Heart left ventricle (tissue), 16 donors: ENCODE measurements at places on chromosomes 5 and 9. TPM values are rescaled to one million over a fixed set of nuclear protein-coding genes. Genes with fewer than 3 reads are reported as not detected.

The SCGB3A1 gene
- not detected for total RNA-seq

The EIF4E1B gene
- total RNA-seq = not detected

The FBLL1 gene
- not detected for total RNA-seq

The RAI14 gene
- 6.1 TPM for total RNA-seq

- H3K27me3 ChIP-seq = no peaks in the 10 kb centered on the region
- H3K27ac ChIP-seq = no peak overlapping the region
- H3K4me1 ChIP-seq = peaks cover 31% of the 10 kb centered on the region
- peaks cover 29% of the 10 kb centered on the region for H3K36me3 ChIP-seq
Observed at GRCh38 chr5:139472386-139473030, 1.7 kb downstream of the SMIM33 start.

The SV2C gene
- not detected for total RNA-seq

The PNPLA7 gene
- 10.1 TPM for total RNA-seq

DNA sequence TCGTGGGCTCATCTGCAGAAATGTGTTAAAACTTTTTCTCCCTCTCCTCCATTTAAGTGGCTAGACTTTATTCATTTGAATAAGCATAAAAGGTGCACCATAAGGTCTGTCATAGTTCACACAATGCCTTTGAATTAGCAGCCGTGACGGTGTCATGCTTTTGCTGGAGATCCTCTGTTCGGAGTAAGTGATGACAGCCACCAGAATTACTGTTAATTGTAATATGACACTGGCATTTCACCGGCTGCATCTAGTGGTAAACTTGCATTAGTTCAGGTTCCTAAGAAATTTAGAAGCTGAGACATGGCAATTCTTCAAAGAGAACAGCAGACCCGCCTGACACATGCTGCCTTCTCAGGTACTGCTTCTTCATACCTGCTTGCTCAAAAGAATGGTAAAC, 241.7 kb downstream of the EBF1 start:
- no peak overlapping the region for H3K27ac ChIP-seq
- H3K4me3 ChIP-seq = no peak overlapping the region
- no peaks in the 10 kb centered on the region for H3K27me3 ChIP-seq
- H3K36me3 ChIP-seq = no peaks in the 10 kb centered on the region
- H3K4me1 ChIP-seq = peaks cover 31% of the 10 kb centered on the region

DNA sequence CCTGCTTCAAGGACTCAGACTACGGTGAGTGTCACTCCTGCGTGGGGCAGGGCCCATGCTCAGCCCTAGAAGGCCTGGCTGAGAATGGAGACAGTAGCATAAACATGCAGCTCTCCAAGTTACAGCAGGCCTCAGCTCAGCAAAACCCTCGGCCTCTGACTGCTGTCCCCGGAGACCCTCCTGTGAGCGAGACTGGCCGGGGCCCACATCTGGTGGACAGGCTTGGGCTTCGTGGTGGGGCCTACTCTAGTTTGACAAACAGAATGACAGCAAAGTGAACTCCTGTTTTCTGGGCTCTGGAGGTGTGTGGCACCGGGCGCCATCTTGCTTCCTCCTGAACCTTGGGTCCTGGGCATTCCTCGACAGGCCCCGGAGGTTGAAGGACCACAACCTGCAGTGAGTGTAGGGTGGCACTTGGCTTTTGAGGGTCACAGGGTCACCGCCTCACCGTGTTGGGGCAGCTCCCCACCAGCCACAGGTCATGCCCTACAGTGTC, 97.5 kb downstream of the PHF2 start:
- peak; percentile 15 for DNase-seq
- H3K27ac ChIP-seq = no peak overlapping the region
- peaks cover 35% of the 10 kb centered on the region for H3K36me3 ChIP-seq
- H3K27me3 ChIP-seq = no peaks in the 10 kb centered on the region
